ENCODE measurements at places on chromosomes 5 and 9.

GRCh38 chr9:107945961-107946360, 456.4 kb upstream of the KLF4 start:
- no peak for DNase-seq

DNA sequence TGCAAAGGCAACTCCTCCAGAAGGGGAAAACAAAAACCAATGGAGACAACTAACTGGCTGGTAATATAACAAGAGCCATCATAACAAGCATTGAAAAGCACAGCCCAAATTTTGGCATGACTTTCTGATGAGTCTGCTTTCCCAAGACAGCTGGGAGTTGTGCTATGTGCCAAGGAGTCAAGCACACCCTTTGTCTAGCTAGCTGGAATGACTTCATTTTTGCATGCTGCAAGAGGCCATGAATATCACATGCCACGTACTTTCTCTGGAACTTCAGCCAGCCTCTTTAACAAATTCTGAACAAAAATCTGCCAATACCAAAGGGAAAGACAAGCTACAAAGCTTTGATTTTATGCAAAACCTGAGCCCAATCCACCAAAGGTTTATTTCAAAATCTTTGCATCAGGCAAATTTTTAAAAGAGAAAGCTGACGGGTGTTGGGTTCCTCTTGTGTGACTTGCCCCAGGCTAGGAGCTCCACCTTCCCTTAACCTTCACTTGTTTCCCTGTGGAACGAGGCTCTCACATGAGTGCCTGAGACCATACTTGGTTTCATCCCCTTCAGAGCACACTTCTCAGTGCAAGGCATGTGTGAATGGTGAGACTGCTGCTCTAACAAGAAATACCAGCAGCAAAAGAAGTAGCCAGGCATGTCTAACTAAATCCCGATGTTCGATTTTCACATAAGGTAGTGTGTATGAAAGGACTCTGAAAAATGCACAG, 47.3 kb downstream of the S1PR3 start:
- DNase-seq = no peak

- no peak for DNase-seq
Measured at GRCh38 chr9:98808411-98808815, 943 bp downstream of the GALNT12 start.

GRCh38 chr9:2261421-2262103, 246.4 kb downstream of the SMARCA2 start:
- no peak for DNase-seq

DNA sequence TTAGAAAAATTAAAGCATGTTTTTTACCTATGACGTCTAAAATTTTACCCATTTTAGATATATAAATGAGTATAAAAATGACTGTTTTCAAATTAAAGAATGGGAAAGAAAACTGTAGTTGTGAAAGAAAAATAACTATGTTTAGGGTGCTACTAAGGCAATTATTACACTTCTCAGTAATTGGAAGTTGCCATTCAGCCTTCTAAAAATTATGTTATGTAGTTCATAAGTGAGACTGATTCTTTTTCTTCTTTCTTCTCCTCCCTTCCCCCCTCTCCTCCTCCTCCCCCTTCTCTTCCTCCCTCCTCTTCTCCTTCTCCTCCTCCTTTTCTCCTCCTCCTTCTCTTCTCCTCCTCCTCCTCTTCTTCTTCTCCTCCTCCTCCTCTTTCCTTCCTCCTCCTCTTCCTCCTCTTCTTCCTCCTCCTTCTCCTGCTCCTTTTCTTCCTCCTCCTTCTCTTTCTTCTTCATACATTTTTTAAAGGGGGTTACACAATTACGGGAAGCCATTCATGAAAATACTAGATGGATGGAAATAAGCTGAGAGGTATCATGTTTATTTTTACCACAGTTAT, 223.6 kb downstream of the CETN3 start:
- DNase-seq = no peak

Measured in stimulated activated CD4-positive, alpha-beta T cell treated with anti-CD3 and anti-CD28 coated beads, TNF-alpha, amount 100 ng/mL, for 24 hours (primary cell).